ENCODE measurements at places on chromosomes 12 and 14.

DNA sequence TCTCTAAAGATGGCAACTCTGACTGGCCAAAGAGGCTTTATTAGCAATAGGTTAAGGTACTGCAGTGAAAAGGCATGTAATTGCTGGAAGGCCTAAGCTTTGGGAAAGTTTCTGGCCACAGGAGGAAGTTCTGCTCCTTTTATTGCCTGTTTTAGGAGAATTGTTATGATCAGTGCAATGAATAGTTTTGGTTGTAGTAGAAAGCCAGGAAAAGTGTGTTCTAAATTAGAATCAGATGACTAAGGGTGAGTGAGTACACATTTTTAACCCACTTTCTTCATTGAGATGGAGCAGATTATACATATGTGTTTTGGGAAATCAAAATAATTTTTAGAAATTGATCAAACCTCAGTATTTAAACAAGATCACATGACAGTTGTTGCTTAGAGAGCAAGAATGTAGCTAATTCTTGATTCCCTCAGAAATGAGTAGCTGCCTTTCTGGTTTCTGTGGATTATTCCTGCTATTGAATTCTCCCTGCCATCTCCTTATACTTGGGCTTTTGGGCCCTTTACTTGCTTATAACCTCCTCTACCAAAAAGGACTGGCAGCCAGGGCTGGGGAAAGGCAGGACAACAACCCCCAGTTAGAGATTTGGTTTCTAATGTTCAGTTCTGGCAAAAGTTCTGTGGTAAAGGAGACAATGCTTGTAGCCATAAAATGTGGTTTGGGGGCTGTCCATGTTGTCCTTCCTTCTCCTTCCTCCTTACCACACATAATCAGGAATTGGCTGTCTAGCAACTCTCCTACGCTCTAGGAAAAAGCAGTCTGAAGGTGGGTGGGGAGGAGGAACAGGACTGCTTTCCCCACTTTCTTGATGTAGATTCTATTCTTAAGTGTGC, 217.1 kb downstream of the SLC38A4 start:
- no peak for DNase-seq

- DNase-seq = no peak
Measured at GRCh38 chr12:51589060-51589459, 2.0 kb upstream of the SCN8A start.

DNA sequence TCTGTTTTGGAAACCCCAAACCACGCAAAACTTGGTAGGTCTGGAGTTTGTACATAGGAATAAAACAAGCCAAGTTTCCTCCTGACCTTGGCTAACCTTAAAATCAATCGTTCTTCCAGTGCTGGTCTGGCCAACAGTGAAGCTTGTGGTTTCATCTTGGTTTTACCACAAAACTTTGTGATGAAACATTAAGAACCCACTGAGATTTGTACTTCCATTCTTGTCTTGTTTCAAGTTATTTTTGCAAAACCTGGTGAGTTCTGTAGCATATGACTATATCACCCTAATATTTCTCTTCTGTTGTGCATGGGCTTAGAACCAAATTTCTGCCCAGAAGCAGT, 26.4 kb downstream of the SIX1 start:
- DNase-seq = no peak

- no peak for DNase-seq
Measured at GRCh38 chr12:68432622-68433021, 100.5 kb upstream of the MDM1 start.

- DNase-seq = no peak
Measured at GRCh38 chr12:124753228-124753591, 110.5 kb downstream of the SCARB1 start.

DNA sequence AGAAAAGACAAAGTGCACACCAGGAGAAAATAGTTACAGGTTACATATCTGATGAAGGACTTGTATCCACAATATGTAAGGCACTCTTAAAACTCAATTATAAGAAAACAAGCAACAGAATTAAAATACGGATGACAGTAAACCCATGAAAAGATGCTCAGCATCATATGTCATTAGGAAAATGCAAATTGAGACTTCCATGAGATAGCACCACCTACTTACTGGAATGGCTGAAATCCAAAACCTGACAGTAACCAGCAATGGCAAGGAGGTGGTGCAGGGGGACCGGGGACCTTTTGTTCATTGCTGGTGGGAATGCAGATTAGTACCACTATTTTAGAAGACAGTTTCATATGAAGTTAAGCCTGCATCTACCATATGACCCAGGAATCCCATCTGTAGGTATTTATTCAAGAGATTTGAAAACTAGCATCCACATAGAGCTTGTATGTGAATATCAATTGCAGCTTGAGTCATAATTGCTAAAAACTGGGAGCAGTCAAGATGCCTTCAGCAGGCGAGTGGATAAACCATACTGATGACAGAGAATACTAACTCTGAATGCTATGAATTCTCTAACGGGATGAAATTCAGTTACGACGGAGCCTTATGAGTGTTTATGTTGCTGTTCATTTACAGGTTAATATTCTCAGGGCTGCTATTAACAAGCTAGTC, 43.9 kb upstream of the ASPG start:
- DNase-seq = no peak

- no peak for DNase-seq
Measured at GRCh38 chr12:67578976-67579661, 69.4 kb upstream of the DYRK2 start.

DNA sequence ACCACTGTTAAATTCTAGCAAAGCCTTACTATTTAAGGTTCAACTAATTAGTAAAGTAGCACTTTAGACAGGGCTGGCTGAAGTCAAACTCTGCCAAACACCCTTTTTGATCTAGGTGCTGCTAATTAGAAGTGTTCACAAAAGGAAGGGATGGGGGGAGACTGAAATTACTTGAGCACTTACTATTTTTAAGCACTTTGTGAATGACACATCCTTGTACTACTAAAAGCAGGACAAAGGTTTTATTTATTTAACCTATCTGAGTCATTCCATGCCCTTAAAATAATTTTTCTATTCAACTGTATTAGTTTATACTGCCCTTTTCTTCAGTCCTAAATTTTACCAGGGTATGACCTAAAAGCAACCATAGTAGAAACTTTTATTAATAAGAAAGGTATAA, 20.1 kb downstream of the MBIP start:
- DNase-seq = no peak

DNA sequence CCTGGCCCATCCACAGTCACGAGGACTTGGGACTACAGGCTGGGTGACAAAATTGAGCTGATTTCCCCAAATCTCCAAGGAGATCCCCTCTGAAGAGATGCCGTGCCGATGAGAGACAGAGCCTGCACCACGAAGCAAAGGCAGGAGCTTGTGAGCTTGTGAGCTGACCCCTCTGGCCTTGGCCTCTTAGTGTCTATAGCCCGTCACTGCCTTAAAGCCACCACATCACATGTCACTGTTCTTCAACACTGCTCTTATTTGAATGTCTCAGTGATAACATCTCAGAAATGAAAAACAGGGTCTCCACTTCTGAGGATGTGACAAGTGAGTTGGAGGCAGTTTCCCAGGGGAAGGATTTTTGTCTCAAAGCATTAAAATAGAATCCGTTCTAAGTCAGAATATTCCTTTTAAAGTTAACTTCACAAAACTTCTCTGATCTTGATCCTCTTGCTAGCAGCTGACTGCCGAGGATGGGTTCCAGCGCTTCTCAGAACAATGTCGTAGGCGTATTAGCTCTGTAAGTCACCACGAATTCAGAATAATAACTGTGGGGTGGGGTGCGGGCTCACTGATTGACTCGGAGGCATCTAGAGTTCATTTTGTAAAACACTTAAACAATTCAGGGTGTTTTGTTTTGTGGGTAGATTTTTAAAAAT, 37.5 kb downstream of the CHST11 start:
- peak; percentile 70 for DNase-seq

GRCh38 chr12:49730568-49731101, 10.7 kb upstream of the TMBIM6 start:
- no peak for DNase-seq

GRCh38 chr12:5768581-5769196, 176.4 kb downstream of the ANO2 start:
- DNase-seq = no peak

- no peak for DNase-seq
Measured at GRCh38 chr12:109670731-109671130, 42.9 kb upstream of the FAM222A start.

- peak; percentile 60 for DNase-seq
Measured at GRCh38 chr12:51082561-51083125, 753 bp downstream of the CSRNP2 start.

DNA sequence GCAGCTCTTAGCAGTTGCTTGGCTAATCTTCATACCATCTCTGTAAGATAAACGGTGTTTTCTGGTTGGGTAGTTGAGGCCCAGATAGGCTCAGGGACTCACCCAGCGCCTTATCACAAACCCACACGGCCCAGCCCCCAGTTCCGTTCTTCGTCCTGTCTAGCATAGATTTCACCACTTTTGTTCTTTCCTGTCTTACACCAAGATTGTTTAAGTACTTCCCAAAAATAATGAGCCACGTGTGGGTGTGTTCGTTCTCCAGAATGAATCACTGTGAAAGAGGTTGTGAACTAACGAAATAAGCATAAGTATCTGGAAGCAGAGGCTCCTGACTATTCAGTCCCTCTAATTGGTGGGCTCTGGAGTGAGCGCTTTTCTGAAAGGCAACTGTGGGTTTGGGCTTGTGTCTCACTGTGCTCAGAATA, 21.4 kb downstream of the ACVR1B start:
- DNase-seq = peak; percentile 77

DNA sequence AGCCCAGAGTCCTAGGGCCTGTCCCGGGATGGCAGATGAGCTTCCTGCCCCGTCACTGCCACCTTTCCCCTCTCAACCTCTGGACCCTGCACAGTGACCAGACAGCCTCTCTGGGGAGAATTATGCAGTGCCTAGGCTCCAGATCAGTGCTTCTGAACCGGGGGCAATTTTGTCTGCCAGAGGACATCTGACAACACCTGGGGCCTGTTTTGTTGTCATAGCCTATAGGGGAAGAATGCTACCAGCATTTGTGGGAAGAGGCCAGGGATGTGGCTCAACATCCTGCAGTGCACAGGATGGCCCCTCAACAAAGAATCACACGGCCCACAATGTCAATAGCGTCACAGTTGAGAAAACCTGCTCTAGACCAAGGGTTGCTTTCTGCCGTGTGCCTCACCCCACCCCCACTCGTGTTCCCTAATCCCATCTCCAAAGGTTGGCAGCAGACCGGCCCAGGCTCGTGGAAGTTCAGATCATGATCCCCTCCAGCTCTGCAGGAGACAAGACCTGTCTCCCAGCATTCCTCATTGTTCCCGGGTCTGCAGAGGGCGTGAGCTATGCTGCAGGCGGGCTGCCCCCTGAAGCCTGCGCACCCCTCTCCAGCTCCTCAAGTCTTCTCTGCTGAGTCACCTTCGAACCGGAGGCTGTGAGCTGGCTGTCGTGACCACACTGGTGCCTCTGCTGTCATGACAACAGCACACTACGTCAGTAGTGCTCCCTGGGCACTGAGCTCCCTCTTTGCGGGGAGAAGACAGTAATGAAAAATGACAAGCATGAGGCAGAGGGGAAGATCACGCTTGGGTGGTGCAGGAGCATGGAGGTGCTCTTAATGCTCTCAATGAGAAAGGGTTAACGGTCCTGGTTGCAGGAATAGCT, 2.0 kb upstream of the GAPDH start:
- DNase-seq = peak; percentile 89

- no peak for DNase-seq
Measured at GRCh38 chr12:1305063-1305434, 289.3 kb downstream of the FBXL14 start.

GRCh38 chr12:25326326-25326725, 75.6 kb upstream of the KRAS start:
- no peak for DNase-seq

DNA sequence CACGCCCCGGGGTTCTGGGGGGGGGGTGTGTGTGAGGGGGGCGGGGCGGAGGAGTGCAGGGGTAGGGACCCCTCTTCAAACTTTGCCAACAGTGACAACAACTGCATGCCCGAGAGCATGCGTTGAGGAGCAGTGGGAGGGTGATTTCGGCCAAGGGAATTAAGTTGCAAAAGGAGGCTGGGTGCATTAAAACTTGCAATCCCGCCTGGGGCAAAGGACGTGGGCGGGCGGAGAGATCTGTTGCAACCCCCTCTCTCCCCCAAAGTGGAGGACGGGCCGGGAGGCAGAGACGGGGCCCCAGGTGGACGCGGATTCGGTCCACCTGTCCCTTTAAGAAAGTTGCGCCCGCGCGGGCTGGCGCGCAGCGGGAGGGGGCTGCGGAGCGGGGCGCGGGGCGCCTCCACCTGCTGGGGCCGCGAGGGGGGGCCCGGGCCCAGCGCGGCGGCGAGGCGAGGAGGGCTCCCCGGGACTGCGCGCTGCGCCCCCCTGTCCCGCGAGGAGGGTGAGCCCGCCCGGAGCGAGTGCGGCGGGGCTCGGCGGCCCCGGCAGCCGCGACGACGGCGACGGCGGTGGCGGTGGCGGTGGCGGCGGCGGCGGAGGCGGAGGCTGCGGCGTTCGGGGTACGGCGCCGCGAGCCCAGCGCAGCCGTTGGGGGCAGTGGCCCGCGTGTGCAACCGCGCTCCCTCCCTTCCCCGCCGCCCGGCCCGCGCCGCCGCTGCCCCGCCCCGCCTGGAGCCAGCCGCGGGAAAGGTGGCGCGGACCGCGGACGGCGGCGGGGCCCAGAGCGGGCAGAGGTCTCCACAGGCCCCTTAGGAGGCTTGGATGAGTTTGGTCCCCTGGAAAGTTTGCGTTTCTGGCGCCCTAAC, 530 bp upstream of the FOXN4 start:
- DNase-seq = no peak

DNA sequence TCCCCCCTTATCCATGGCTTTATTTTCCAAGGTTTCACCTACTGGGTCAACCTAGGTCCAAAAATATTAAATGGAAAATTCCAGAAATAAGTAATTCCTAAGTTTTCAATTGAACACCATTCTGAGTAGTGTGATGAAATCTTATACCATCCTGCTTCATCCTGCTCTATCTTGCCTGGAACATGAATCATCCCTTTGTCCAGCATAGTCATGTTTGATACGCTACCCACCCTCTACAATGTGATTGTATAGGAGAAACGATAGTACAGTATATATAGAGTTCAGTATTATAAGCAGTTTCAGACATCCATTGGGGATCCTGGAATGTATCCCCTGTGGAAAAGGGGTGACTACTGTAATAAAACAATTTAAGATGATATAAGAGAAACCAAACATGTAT, 62.2 kb downstream of the IFNG start:
- DNase-seq = no peak

DNA sequence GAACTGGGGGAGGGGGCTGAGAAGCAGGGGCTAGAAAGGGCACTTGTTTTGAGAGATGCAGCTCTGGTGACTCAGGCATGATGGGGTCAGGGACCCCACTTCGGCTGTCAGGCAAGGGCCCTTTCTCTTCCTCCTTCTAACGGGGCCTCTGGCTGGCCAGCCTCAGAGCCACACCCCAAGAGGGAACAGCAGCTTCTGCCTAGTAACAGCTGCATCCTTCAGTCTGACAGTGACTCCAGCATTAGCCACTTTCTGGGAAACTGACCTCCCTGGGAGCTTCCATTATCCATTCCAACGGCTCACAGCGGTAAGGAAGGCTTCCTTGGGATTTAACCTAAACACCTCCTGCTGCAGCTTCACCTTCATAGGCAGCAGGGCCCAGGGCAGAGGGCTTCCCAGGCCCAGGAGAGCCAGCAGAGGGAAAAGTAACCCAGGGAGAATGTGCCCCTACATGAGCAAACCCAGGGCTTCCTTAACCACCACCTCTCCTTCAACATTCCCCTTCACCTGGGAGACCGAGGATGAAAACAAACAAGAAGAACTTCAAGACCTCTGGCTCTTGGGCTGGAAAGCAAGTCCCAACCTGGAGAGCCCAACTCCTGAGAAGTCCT, 2.7 kb downstream of the NCKAP5L start:
- no peak for DNase-seq

Data from activated CD8-positive, alpha-beta memory T cell treated with anti-CD3 and anti-CD28 coated beads, Interleukin-2, amount 50 U/mL, for 48 hours (primary cell).